ENCODE measurements at places on chromosomes 16 and 17.

DNA sequence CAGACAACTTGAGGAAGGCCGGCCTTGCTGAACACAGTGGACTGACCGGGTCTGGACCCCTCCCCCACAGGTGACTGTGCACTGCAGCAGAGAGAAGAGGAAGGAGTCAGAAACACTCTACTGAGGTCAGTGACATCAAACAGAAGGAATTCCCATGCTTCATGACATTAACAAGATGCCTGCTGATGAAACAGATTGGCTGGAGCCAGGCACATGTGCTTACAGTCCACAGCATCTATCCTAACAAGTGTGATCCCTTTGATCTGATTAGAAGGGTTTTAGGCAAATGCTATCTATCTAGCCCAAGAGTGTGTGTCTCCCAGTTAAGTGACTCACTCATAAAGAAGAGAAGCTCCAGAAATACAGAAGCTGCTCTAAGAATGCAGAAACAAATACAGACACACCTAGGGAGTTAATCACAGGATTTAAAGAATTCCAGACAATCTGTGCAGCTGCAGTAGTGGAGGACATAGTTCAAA lies 90.2 kb downstream of the SYCE1L start:
- no peak for DNase-seq

- DNase-seq = no peak
These were observed 436 bp downstream of the PHB1 start for GRCh38 chr17:49414271-49414621.

GRCh38 chr17:33113276-33113990 lies 121.8 kb downstream of the SPACA3 start:
- no peak for DNase-seq

GRCh38 chr17:7740481-7741001 lies 23.0 kb downstream of the DNAH2 start:
- DNase-seq = peak; percentile 26

- no peak for DNase-seq
These were observed 34.9 kb downstream of the ARHGAP17 start for GRCh38 chr16:24980077-24980793.

- DNase-seq = no peak
These were observed 103.3 kb downstream of the METRNL start for GRCh38 chr17:83182620-83183101.

DNA sequence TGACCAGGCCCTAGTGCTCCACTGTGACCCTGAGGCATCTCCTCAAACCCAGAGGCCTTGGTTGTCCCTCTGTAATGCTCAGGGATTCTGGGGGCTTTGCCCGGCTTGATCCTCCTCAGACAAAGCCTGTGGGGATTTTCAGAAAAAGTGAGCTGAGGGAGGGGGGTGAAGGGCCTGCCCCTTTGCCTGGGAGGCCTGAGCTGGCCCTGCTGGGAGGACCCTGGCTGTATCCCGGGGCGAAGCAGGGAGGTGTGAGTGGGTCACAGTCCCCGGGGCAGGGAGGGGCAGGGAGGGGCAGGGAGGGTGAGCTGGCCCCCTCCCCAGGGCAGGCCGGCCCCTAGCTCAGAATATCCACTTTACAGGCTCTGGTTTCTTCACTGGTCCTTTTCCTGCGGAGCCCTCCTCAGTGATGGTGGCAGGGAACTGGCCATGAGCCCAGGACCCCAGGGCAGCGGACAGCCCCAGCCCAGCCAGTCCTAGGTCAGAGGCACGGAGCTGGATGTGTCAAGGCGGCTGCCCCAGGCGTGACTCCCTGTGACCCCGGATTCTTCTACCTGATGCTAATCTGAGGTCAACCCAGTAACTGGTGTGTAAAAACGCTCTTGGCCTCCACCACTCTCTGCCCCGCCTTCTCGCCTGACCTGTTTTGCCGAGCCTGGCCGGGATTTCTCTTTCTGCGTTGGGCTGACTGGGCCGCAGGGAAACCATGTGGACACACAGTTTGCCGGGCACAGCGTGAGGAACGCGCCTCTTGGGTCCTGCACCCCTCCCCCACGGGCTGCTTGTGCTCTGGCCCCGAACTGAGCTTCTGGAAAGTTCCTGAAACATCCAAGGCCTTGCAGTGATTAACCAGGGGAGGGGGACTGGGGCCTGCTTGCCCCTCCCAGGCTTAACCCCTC lies 5.8 kb upstream of the FASN start:
- no peak for DNase-seq

- peak; percentile 30 for DNase-seq
These were observed 26.1 kb downstream of the LGALS3BP start for GRCh38 chr17:78953356-78954350.

GRCh38 chr17:10648956-10649355 lies 8.2 kb downstream of the MYH3 start:
- DNase-seq = no peak

DNA sequence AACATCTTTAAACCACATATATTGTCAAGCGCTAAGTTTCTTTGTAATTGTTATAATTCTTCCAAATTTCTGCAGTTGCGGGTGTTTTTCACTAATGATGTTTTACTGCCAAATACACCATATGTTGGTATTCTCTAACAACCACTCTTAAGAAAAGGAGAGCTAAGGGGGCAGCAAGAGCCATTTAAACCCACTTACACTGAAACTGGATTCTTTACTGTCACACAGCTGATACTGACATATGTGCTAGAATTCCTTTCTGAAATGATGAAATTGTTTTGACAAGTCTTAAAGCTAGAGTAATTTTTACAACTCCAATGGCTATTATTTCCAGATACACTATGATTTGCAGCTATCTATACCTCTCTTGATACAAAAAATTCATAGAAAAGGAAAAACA lies 483.1 kb downstream of the CDH11 start:
- no peak for DNase-seq

DNA sequence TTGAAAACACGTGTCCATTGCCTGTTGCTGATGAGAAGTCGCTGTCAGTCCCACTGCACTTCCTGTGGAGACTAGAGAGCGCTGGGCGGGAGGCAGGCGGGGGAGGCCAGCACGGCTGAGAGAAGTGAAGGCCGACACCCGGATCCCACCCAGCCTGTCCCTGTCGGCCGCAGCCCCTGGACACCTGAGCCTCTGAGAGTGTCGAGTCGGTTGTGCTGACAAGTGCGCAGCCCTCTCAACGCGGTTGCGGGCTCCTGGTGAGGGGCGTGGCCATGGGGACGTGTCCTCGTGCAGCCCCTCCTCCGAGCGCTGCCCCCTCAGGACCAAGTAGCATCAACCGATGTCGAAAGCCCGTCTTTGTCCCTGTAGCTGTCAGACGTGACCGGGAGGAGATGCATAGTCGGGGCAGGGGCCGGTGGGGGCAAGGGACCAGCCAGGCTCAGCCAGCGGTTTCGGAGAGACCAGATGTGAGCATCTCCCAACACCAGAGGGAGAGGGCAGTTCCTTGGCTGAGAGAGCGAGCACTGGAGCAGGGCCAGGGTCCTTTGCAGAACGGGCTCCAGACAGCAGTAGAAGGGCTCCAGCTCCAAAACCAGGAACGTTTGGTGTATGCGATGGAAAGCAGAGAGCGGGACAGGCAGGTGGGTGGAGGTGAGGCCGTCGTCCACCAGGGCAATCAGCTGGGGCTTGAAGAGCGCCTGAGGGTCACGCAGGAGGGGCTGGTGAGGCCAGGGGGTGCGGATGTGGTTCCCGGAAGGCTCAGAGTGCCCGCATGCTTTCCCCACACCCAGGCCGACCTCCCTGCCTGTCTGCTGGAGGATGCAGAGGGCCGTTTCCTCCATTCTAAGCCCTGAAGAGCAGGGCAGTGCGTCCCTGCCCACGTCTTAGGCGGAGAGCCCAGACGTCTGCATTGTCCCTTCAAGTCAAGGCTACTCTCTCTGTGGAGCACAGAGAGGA lies 43.3 kb upstream of the CHMP6 start:
- no peak for DNase-seq

GRCh38 chr16:9297437-9298113 lies 206.1 kb downstream of the HAPSTR1 start:
- peak; percentile 29 for DNase-seq

GRCh38 chr16:69351309-69352027 lies at the start of gene TMED6:
TMED6 (minus strand) TSS chr16:69351786; CDS start chr16:69351753, 33 bp downstream.
- DNase-seq = no peak

- no peak for DNase-seq
These were observed 38.0 kb downstream of the ARSG start for GRCh38 chr17:68329331-68329730.

DNA sequence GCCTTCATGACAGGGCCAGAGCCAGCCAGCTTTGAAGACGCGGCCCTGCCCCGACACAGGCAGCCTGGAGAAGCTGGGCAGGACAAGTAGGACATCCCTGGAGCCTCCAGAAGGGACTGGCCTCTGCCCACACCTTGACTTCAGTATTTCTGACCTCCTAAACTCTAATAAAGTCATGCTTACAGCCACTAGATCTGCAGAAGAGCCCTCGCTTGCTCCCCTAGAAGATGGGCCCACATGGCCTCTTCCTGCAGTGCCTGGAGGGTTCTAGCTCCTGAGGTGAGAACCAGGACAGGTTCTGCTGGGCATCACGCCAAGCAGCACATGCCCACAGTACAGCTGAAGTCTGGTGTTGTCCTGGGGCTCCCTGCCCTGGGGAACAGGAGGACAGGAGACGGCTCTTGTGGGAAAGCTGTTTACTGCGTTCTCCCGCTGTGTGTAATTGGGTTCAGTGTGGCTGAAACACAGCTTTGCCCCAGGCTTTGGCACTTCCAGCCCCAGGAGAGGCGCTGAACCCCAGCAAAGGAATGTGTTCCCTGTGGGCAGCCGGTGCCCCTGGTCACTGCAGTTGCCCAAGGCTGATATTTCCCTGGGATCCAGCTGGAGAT lies 2.6 kb downstream of the APRT start:
- DNase-seq = no peak

DNA sequence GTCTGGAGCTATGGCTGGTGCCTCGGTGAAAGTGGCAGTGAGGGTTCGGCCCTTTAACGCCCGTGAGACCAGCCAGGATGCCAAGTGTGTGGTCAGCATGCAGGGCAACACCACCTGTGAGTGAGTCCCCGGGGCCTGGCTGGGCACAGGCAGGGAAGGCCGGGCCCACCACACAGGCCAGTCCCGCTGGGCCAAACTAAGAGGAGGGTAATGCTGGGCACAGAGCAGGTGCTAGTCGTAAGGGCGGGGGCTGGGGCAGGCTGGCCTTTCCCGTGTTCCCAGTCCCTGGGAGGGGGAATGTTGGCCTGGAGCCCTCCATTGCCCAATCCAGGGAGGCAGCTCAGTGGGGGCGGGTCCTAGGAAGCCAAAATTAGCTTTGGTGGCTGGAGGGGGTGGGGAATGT lies 2.5 kb downstream of the KIF1C start:
- DNase-seq = no peak

GRCh38 chr17:69539781-69540319 lies 125.4 kb downstream of the MAP2K6 start:
- DNase-seq = no peak

GRCh38 chr17:30352240-30352814 lies 18.5 kb upstream of the TMIGD1 start:
- no peak for DNase-seq

GRCh38 chr16:49564496-49565229 lies 191.1 kb downstream of the C16orf78 start:
- DNase-seq = no peak

- no peak for DNase-seq
These were observed 56.1 kb downstream of the RGS9 start for GRCh38 chr17:65193305-65193704.

DNA sequence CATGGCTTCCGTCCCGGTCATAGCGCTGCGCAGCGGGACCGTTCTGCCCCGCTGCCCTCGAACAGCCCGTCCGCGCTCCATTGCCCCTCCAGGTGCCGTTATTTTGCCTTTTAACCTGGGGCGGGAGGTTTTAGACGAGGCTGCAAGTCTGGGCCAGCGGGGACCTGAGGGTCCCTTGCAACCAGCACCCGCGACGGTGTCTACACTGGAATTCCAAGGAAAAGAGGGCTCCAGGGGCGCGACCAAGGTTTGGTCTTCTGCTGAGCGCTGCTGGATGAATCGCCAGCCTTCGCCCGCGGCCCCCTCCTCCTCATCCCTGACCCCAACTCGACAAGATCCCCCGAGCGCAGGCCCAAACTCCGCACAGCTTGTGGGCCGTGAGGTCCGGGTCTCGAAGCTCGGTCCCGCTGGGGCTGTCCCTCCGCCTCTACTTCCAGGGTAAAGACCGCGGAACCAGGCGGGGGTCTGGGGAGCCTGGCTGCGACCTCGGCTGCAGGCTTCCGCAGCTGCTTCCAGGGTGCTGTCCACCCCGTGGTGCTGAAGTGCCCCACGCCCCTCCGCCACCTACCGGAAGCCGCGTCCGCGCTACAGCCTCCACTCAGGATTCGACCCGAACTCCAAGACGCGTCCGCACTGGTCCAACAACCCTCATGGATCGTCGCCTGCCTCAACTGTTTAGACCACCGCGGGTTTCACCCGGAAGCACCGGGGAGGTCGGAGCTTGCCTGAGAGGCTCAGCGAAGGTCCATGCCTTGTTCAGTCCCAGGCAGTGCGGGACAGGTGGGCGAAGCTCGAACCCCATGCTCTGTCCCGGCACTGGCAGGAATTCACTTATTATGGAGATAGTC lies 10.1 kb upstream of the CA4 start:
- no peak for DNase-seq

DNA sequence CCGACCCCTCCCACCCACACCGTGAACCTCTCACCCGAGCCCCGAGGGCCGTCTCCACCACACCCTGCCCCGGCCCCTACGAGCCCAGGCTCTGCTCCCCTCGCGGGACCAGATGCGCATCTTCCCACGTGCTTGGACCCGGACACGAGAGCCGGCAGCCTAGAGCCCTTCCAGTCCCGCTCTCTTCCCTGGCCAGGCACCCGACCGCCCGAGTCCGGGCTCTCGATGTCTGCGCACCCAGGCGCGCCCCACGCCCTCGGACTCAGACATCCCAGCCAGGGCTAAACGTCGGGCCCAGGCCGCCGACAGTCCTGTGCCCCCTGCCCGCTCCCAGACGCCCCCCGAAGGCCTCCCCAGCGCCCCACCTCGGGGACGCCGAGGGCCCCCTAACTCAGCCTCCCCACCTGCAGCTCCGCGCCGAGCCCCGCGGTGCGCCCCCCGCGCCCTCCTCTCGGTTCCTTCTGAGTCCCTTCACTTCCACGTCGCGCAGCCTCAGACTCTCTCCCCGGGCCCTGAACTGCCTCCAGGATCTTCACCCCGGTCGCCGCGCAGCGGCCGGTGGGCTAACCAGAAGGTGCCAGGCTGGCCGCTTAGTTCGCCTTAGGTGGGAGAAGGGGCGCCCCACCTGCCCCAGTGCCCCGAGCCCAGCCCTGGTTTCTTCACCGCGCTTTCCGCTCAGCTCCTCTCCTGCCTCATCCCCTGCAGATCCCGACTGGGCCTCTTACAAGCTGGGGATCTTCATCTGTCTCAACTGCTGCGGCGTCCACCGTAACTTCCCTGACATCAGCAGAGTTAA lies 688 bp downstream of the ADAP2 start:
- peak; percentile 32 for DNase-seq

- DNase-seq = no peak
These were observed 17.4 kb downstream of the TNFRSF13B start for GRCh38 chr17:16954521-16954920.

GRCh38 chr17:67218385-67218950 lies 26.5 kb downstream of the HELZ start:
- no peak for DNase-seq

GRCh38 chr17:81484195-81484979 lies 28.2 kb downstream of the ACTG1 start:
- peak; percentile 88 for DNase-seq

GRCh38 chr17:81844887-81845286 lies 10.0 kb upstream of the PPP1R27 start:
- no peak for DNase-seq
